GDM1 (cell line): ENCODE measurements at places on chromosomes 4 and X.

DNA sequence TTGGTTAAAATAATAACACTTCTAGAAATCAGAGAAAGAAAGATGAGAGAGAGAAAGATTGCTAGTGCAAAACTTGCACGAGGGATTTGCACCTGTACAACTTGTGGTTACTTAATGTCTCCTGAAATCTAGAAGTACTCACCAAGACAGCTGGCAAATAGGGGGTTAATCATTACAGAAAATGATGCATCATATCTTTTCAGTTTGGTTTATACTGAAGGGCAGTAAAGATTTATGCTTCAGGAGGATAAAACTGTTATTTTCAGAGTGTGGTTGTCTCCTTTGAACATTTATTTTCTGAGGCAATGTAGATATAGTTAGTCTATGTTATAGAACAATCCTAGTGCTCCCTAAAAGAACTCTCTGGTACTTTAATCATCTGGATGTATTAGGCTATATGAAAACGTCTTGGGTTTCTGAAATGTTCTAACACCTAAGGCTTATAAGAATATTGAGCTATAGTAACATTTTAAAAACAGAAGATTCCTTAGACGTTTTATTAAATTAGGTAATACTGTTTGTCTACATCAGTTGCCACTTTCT lies 13.3 kb downstream of the ATOH1 start:
- no peak for DNase-seq

DNA sequence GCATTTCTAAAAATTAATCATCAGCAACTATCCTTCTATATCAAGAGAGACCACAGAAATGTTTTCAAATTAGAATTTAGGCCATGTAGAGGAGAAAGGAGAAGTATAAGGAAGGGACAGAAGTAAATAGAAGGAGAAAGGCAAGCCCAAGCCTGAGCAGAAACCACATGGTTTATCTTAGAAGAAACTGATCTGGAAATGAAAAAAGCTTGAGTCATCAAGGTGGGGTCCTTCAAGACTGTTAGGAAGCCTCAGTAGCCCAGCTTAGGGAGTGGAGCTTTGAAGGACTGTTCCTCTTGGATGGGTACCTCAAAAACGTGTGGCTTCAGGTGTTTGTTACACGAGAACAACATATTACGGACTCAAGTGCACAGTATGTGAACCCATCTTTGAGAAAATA lies 4.5 kb downstream of the BMX start:
- DNase-seq, result no peak

- peak; percentile 0 for DNase-seq
Observed at GRCh38 chrX:115642895-115643530, 82.0 kb downstream of the PLS3 start.

DNA sequence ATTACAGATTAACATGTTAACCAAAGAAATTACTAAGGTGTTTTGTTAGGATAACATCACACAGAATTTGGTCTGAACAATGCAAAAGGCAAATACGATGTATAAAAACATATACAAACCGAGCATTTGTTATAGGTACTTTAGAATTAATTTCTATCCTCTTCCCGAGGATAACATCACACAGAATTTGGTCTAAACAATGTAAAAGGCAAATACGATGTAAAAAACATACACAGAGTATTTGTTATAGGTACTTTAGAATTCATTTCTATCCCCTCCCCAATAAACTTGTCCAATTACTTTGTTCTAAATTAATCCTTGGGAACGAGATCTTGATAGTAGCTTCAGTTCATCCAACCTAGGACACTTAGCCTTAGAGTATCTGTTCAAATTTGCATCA lies 7.6 kb downstream of the HNRNPDL start:
- no peak for DNase-seq

DNA sequence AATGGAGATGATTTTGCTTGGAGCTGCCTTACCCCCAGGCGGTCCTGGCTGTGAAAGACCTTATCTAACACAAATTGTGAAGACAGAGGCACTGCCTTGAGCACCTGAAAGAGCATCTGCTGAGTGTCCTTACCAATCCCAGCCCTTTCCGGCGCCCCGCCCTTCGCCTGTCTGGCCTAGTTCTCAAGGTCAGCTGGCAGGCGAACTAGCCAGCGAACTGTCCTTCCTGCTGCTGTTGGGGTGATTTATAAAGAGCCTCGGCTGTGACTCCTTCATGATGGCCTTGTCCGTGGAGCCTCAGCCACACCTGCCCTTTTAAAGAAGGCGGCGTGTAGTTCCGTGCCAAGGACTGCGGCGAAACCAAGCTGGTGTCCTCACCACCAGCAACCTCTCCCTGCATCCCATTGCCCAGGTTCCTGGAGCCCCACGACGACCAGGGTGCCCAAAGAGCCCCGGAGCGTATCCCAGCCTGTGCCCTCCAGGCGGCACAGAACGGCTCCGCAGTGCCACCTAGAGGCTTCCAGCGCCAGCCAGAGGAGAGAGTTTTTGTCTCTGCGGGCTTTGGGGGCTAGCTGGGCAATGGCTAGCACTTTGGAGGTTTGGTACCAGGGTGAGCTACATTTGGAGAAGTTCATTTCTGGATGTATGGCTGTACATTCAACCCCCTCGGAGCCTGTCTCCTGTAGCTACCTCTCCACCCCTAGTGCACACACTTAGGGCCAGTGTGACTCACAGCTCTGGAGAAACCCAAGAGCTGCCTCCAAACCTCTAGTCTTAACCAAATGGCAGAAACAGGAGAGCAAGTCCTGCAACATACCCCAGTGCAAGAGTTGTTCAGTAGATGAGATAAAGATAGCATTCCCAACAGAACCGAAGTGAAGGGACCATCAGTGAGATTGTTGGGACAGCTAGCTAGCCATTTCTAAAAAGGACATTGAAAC lies 36.8 kb upstream of the VMA21 start:
- DNase-seq, result no peak

DNA sequence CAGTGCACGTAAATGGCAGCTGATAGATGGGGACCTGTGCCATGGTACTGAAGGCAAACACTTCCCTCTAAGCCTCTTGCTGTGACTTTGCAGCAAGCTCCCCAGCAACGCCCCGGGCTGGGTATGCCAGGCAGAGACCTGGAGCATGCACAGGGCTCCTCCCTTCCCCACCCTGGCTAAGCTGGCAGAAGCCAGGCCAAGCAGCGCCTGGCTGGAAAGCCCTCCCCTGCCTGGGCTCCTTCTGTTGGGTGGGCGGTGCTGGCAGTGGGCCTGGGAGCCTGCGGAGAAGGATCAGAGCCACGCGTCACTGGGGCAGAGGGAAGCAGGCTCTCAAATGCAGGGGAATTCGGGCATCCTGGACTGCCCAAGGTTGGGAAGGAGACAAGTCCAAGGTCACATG lies 3.6 kb downstream of the ATP2B3 start:
- DNase-seq, result no peak

GRCh38 chr4:119550857-119551532 lies 77.6 kb downstream of the PDE5A start:
- no peak for DNase-seq

DNA sequence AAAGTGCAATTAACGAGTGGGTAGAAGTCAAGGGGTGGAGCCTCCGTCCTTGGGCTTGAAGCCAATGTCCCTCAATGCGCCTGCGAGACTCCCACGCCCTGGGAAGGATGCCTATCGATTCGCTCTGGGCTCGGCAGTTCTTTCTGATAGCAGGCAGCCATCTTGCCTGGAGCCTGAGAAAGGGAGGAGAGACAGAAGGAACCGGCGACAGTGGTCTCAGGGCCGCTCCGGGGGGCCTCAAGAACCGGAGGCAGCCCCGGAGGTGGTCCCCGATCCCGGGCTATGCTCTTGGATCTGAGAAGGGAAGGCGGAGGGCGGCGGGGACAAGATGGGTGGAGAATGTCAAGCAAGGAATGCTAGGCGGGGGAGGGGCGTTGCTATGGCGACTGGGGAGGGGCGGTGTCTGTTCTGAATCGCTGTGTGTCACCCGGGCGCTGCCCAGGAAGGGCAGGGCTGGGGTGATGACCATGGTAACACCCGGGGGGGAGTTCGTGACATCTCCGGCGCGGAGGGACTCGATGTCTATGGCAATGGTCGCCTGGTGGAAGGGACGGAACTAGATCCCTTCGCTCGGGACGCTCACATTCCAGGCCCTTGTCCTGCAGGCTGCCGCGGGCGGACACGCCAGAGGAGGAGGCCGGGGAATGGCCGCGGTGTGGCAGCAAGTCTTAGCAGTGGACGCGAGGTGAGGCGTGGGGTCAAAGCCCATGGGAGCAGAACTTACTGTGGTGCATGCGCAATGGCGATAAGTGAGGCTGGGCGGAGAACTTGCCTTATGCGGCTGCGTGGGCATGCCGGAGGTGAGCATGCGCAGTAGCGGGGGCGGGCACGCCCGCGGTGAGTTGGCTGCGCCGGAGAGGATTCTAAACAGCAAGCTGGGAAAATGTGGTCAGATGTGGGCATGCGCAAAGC lies at the start of gene WDR13:
Gene WDR13 (plus strand): TSS at position 140 of the 912 bp plus-strand sequence. CDS start 505 bp downstream, at position 645.
- DNase-seq, result peak; percentile 78

GRCh38 chr4:109414938-109415337 lies 18.7 kb upstream of the SEC24B start:
- DNase-seq, result no peak

DNA sequence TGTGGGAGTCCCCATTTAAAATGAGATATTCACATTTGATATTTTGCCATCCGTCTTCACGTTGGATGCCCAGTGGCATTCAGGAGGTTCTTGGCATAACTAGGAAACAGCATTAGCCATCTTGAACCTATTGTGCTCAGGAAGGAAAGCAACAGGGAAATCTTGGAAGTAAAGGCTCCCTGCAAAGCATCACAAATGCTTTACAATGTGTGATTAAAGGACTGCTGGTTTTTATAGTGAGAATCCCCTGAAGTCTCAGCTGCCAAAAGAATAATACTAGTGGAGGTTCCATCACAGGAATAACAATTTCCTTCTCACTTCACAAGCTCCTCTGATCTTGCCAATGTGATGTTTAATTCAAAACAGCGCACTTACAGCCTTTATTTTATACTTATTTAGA lies 49.7 kb upstream of the NPNT start:
- no peak for DNase-seq
